Melanocyte of skin (primary cell): ENCODE measurements at places on chromosomes 16 and 17. TPM values are rescaled to one million over a fixed set of nuclear protein-coding genes. Genes with fewer than 3 reads are reported as not detected.

EPX gene
- total RNA-seq: not detected in 2 replicates

PKMYT1 gene
- 29.9 and 52.3 TPM in 2 replicates for total RNA-seq

C17orf100 gene
- total RNA-seq: under 0.01 and 0.36 TPM in 2 replicates

IRX5 gene
- 5.7 and 6.8 TPM in 2 replicates for total RNA-seq

CA5A gene
- not detected in 2 replicates for total RNA-seq

CNGB1 gene
- total RNA-seq: not detected in 2 replicates

SF3B3 gene
- total RNA-seq: 147 and 169 TPM in 2 replicates

SLFN14 gene
- not detected in 2 replicates for total RNA-seq

HOXB8 gene
- total RNA-seq: 0.33 TPM in 1 of 2 replicates, not detected in the other

WFIKKN1 gene
- under 0.01 TPM in 2 replicates for total RNA-seq

MRPS7 gene
- 55.7 and 80.3 TPM in 2 replicates for total RNA-seq

ZSCAN10 gene
- total RNA-seq: not detected in 2 replicates

SLC7A6OS gene
- total RNA-seq: 15.8 and 22.5 TPM in 2 replicates

CYBA gene
- total RNA-seq: 137 and 179 TPM in 2 replicates

SPNS3 gene
- total RNA-seq: not detected in 2 replicates

HOXB7 gene
- total RNA-seq: not detected in 2 replicates

GPR179 gene
- under 0.01 TPM in 2 replicates for total RNA-seq

HBA2 gene
- total RNA-seq: not detected in 2 replicates

CCDC144A gene
- 2.2 and 4.5 TPM in 2 replicates for total RNA-seq

SLC6A2 gene
- total RNA-seq: not detected in 2 replicates

WWOX gene
- 18.6 and 25.8 TPM in 2 replicates for total RNA-seq

TBC1D3C gene
- 0.36 TPM in 1 of 2 replicates, not detected in the other for total RNA-seq

CNTNAP1 gene
- total RNA-seq: 7.1 and 8.0 TPM in 2 replicates

KRT31 gene
- not detected in 2 replicates for total RNA-seq

ITGAL gene
- not detected in 2 replicates for total RNA-seq

KRTAP4-12 gene
- total RNA-seq: not detected in 2 replicates

UMOD gene
- not detected in 2 replicates for total RNA-seq

RNF222 gene
- total RNA-seq: not detected in 2 replicates

C17orf50 gene
- not detected in 2 replicates for total RNA-seq

TAC4 gene
- not detected in 2 replicates for total RNA-seq

KCNG4 gene
- total RNA-seq: 0.15 TPM in 1 of 2 replicates, not detected in the other

MMP25 gene
- under 0.01 and 1.00 TPM in 2 replicates for total RNA-seq

TSPOAP1 gene
- 1.8 and 2.8 TPM in 2 replicates for total RNA-seq

CRHR1 gene
- total RNA-seq: not detected in 2 replicates

ABCC12 gene
- not detected in 2 replicates for total RNA-seq

NDUFAB1 gene
- 102 and 122 TPM in 2 replicates for total RNA-seq

CDC42EP4 gene
- 16.7 and 26.8 TPM in 2 replicates for total RNA-seq

MYH8 gene
- not detected in 2 replicates for total RNA-seq
